ENCODE measurements at places on chromosomes 7 and 10.

GRCh38 chr10:123936426-123936825 is 44.8 kb upstream of the CPXM2 start:
- no peak for DNase-seq

DNA sequence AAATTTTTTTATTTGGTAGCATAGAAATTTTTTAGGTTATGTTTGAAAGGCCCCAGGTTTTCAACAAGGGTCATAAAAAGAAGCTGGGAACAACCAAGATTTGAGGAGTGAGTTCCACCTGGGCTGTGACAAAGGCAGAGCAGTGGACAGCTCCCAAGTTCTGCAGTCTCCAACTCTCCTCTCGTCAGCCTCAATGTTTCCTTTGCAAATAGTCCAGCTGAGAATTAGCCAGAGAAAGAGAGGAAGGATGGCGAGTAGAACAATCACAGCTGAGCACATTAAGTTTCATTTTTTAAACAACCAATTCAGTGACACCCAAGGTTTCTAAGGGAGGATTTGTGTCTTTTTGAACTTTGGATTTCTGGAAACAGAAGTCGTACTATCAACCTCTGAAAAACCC is 143.2 kb downstream of the NRCAM start:
- DNase-seq, result no peak

GRCh38 chr10:112278871-112279270 is 4.3 kb upstream of the TECTB start:
- DNase-seq, result no peak

DNA sequence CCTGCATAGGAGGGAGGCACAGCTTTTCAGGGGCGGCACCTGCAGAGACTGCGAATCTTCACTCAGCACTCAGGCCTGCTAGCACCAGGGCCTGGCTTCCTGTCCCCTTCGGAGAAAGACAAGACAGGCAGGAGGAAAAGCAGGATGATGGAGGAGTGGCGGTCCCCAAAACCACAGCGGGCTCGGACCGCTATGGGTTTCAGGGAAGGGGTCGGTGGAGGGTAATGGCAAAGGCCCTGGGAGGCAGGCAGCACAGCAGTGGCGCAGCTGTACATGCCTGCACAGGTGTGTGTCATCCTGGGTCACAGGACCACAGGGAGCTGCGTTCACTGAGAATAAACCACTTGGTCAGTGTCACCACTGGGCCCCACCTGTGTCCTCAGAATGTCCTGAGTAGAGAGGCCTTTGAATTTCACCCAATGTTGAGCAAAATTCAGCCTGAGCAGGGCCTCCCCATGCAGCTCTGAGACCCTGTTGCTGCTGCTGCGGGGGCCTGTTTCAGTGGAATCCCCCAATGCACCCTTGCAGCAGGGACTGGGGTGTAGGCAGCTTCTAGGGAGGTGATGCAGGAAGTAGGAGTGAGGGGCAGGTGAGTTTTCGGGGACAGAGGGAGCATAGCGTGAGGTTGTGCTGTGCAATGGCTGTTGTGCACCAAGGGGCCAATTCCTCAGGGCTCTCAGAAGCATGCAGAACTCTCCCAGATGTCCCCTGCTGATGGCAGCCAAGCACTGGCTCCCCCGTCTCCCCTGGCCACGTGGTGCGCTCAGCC is 90.6 kb upstream of the PPP2R2D start:
- DNase-seq, result no peak

DNA sequence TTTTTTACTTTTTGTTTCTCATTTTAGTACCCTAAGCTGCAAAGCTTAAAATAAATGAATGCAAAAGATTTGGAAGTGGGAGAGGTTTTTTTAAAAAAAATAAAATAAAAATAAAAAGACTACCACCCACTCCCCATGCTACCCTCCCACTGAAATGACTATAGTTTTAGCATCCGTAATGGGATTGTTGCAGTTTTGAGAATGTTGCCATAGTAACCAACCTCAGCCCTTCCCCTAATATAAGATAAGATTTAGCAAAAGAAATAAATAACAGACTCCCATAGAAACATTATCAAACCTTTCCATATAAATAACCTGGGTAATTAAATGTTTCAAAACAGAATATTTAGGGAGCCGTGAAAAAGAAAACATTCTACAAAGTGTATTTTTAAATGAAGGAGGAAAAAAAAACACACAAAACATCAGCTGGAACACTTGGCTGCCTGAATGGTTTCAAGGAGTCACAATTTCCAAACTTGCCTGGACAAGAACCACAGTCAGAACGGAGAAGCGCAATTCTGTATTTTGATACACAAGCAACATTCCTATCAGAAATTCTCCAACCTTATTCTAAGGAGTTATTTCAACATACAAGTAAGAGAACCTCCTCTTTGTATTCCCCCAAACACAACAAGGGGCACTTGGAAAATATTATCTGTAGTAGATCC is 57.4 kb downstream of the DGKI start:
- DNase-seq, result no peak

GRCh38 chr7:129134356-129134987 is 10.0 kb upstream of the TSPAN33 start:
- no peak for DNase-seq
